ENCODE measurements at places on chromosomes 12 and 14.

- no peak for DNase-seq
Observed at GRCh38 chr14:24435192-24435810, 5.5 kb downstream of the KHNYN start.

- DNase-seq: no peak
Observed at GRCh38 chr14:79177106-79177505, 1006.9 kb downstream of the NRXN3 start.

DNA sequence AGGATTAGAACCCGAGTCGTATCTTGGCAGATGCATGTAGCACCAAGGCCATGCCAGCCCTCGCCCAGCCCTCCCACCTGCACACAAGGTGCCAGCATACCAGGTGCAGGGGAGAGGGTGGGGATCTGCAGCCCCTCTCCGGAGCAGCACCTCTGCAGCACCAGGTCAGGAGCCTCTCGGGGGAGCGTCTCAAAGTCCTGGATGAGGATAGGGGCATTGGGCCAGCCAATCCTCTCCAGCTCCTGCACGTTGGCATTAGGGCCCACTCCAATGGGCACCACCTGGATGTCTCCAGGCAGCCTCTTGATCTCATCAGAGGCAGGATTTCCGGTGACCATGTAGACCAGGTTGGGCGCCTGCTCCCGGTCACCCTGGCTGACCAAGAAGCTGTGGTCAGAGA lies 73.2 kb upstream of the ANO2 start:
- DNase-seq: no peak

GRCh38 chr14:53581504-53581903 lies 375.1 kb downstream of the BMP4 start:
- DNase-seq: no peak

DNA sequence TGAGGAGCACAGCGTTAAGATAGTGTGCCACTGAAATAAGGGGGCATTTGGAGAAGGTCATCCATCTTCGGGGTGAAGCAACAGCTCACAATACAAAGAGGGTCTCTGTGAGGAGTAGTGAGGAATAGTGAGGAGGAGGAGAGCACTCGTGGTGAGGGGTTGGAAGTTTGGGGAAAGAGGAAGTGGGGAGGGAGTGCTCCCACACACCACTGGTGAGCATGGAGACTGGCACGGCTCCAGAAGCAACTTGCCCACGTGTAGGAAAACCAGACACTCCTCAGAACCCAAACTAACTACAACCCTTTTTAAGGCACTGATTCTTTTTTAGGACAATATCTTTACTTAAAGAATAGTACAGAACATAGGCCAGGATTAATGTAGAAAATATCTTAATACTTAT lies 48.9 kb downstream of the GALNT8 start:
- DNase-seq: no peak

DNA sequence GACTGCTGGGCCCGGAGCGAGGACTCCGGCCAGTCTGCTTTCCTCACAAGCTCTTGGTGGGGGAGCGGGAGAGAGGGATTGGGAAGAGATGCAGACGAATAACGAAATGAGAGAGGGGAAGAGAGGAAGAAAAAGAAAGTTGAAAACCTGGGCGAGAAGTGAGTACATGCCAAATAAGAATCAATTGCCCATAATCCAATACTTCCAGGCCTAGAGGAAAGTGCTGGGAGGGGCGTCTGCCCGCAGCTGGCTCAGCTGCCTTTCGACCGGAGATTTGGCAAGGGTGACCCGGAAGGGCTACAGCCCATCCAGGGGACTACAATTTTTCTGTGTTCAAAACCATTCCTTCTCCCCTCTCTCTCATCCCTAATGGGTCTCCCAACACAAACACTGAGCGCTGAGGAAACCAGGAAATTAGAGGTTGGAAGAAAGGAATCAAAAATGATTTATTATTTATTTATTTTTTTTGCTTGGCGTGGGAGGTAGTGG lies 4.9 kb downstream of the NKX2-1 start:
- DNase-seq: no peak

DNA sequence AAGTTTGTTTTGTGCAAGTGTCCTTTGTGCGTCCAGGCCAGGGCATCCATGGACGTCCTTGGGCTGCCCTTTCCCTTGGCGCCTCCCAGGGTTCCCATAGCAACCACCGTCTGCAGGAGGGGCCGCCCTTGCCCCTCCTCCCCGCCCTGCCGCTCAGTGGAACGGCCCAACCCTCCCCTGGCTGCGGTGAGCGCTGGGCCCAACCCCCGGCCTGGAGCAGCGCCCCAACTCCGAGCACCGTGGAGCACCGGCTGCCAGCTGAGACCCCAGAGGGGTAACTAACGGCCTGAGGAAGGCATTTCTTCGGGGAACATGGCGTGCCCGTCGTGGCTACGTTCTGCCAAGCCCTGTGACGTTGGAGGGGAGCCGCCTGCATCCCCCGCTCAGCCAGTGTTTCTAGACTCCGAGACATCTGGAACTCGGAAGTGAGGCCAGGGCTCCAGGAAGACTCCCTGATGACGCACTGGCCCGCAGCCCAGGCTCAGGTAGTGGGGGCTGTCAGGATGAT lies 5.3 kb upstream of the ACACB start:
- DNase-seq: peak; percentile 95

DNA sequence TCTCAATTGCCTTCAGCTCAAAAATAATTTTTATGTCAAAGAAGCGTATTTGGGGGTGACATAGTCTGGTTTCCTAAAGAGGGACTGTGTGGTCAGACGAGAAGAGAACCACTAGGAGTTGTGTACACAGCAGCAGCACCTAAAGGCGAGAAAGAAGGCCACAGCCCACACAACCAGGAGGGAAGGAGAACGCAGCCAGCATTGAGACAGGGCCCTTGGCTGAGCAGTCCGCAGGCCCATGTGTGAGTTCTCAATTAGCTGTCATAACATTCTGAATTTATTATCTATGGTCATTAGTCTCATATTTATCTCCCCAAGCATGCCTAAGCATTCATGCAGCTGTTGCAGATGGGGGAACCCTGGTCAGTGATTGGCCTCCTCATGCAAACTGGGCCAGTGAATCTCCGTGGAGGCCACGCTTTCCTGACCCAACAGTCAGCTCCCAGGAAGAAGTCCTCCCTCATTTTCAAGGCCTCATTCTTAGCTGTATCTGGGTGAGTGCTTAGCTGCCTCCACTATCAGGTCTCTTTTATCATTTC lies 81.2 kb upstream of the ATF7IP start:
- DNase-seq: no peak

GRCh38 chr12:103177639-103178255 lies 220.3 kb downstream of the ASCL1 start:
- no peak for DNase-seq

DNA sequence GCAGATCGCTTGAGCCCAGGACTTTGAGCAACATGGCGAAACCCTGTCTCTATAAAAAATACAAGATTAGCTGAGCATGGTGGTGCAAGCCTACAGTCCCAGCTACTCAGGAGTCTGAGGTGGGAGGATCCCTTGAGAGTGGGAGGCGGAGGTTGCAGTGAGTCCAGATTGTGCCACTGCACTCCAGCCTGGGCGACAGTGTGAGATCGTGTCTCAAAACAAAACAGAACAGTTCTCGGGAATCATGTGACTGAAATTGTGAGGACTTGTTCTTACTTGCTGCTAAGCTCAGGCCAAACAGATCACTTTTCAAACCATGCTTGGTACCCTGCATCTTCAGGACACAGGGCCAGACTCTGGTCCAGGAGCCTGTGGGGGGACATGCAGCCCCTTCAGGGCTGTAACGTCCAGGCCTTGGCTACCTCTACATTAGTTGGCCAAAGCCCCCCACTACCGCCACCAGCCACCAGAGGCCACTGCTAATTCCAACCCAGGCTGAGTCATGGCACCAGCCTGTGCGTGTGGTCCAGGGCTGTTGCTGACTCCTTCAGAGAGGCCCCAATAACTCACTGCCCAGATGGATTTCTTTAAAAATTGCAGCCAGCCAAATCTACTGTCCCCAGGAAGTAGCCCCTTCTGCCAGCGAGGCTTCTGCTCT lies 33.4 kb upstream of the SYNDIG1L start:
- DNase-seq: no peak

- DNase-seq: no peak
Observed at GRCh38 chr14:51460011-51460410, 191.7 kb upstream of the FRMD6 start.

GRCh38 chr12:132214891-132215290 lies 70.6 kb downstream of the NOC4L start:
- peak; percentile 53 for DNase-seq

GRCh38 chr14:48005986-48006385 lies 330.6 kb upstream of the MDGA2 start:
- no peak for DNase-seq
